ENCODE measurements at places on chromosomes 7 and 10.

- DNase-seq, result no peak
Measured at GRCh38 chr7:67821116-67821515, 824.5 kb downstream of the TYW1 start.

DNA sequence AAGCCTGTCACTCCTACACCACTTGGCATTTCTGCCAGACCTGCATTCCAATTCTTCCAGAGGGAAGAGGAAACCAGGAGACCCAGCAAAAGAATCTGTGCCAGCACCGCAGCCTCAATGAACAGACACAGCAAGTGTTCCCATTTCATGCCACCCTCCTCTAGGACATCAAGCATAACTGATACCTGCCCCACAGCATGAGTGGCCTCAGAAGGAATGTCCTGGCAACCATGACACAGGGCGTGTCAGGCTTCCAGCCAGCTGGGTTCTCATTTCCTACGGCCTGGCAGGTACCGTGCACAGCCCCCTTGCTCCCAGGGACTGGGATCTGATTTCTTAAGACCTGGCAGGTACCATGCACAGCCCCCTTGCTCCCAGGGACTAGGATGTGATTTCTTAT is 7.8 kb downstream of the MAD1L1 start:
- no peak for DNase-seq

GRCh38 chr7:92714280-92714679 is 122.1 kb downstream of the CDK6 start:
- no peak for DNase-seq

- no peak for DNase-seq
Measured at GRCh38 chr10:45428611-45429510, 54.8 kb downstream of the ALOX5 start.

DNA sequence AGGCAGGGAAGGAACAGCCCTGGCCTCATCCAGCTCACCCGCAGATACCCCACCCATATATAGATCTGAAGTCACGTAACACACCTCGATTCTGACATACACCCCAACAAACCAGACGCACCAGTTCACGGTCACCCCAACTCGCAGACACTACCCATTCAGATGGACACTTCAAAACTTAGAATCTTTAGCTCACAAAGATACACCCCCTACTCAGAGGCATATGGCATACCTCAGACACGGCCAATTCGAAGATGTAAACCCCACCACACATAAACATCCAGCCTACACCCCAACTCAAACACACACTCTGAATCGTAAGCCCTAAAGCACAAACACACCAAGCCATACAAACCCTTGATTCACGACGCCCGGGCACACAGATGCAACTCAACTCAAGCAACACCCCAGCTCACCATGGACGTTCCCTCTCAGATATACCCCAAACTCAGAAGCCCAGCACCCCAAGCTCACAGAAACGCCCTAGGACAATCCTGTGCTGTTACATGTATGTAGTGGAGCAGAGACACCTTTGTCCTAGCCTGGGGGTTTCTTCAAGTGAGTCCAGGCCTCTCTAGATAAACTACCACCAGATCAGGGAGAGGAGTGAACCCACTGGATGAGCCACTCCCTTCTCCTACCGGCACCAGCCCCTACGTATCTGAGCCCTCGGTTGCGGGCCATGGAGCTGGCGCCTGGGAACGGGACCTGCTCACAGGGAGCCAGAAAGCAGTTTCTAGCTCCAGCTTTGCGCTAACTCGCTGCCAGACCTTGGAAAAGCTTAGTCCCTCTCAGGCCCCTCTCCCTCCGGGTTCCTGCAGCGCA is 8.8 kb downstream of the PSD start:
- no peak for DNase-seq

- no peak for DNase-seq
Measured at GRCh38 chr10:125296598-125296997, 136.2 kb upstream of the CTBP2 start.

- DNase-seq, result no peak
Measured at GRCh38 chr10:112919721-112920120, 30.3 kb upstream of the TCF7L2 start.

DNA sequence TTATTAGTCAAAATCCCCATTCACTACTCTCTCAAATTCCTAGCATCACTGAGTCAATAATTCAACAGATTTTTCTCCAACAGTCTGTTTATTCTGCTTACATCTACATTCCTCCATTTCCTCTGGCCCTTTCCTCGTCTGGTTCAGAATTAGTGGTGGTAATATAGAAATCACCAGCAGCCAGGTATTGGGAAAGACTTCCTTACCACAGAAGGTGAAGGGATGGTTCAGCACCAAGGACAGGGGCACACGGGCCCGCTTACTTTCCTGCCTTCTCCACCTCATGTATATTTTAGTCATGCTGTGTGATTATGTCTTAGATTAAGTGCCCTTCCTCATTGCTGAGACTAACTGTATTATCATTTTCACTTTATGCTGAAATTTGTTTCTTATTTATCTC is 70.4 kb upstream of the APBB1IP start:
- peak; percentile 13 for DNase-seq

DNA sequence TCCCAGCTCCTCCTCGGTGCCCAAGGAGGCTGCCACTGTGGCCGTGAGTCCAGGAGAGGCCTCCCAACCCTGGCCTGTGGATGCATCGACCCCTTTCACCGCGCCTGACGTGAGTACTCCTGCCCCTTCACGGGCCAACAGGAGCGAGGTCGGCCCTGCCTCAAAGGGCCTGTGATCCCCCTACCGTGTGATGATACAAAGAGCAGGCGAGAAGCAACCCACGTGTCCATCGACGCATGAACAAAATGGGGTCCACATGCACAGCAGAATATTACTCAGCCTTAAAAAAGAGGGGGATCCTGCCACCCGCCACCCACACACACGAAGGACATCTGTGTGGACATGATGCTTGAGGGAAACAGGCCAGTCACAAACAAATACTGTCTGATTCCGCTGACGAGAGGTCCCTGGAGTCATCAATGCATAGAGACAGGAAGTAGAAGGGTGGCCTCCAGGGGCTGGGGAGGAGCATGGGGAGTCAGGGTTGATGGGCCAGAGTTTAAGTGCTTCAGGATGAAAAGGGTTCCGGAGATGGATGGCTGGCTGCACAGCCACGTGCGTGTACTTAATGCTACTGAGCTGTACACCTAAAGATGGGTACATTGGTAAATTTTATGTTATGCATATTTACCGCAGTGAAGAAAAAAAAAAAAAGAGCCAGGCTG is 151.9 kb downstream of the PRKAG2 start:
- DNase-seq, result no peak

- no peak for DNase-seq
Measured at GRCh38 chr7:157267956-157268355, 68.8 kb upstream of the DNAJB6 start.

DNA sequence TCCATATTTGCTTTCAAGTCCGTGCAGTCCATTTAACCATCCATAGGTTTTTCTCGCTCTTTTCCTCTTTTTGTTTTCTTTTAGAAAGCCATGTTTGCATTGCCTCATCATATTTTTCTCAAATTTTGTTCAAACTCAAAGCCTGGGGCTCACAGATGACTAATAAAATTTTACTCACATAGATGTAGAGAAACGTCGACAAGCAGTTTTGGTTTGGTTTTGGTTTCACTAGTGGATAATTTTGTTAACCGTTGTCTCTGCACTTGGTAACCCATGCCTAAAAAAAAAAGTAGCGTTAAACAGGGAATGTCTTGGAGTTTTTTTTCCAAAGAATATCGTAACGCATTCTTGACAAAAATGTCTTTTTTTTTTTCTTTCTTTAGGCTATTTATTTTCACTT is 344.2 kb upstream of the GALNT17 start:
- DNase-seq, result no peak

DNA sequence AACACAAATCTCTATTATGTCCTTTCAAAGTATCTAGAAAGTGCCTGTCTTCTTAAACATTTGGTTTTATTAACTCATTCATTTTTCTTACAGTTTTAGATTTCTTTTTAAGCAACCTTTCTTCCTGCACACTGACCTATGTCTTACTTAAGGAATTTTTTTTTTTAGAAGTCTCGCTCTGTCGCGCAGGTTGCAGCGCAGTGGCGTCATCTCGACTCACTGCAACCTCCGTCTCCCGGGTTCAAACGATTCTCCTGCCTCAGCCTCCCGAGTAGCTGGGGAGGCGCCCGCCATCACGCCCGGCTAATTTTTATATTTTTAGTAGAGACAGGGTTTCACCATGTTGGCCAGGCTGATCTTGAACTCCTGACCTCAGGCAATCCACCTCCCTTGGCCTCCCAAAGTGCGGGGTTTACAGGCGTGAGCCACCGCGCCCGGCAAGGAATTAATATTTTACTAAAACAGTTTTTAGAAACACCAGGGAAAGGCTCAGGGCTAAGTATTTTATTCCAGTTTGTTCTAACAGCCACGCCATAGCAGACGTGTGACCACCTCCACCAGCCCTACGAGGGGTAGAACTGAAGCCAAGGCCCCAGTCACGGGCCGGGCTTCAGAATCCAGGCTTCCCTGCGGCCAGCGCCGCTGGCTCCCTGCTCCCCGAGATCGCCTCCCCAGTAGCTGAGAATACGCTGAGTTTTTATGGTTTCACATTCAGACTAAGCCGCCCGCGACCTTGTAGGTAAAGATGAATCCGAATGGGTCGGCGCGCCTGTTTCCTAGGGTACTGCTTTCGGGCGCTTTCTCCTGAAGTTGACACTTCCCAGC is 941 bp upstream of the LUC7L2 start:
- peak; percentile 23 for DNase-seq

DNA sequence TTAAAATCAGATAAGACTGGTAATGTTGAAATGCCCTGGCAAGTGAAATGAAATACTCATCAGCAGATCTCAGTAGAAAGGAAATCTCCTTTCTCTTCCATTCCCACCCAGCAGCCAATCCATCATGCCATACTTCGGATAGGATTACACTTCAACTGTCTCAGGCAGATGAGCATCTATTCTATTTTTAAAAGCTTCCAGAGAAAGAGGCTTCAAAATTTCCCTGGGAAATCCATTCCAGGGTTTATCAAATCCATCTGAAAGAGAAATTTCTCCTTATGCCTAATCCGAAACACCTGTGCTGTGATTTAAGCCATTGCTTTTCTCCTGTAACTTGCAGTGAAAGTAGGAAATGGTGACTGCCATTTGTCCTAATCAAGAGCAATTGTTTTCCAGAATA is 60.4 kb upstream of the RAPGEF5 start:
- DNase-seq, result no peak

DNA sequence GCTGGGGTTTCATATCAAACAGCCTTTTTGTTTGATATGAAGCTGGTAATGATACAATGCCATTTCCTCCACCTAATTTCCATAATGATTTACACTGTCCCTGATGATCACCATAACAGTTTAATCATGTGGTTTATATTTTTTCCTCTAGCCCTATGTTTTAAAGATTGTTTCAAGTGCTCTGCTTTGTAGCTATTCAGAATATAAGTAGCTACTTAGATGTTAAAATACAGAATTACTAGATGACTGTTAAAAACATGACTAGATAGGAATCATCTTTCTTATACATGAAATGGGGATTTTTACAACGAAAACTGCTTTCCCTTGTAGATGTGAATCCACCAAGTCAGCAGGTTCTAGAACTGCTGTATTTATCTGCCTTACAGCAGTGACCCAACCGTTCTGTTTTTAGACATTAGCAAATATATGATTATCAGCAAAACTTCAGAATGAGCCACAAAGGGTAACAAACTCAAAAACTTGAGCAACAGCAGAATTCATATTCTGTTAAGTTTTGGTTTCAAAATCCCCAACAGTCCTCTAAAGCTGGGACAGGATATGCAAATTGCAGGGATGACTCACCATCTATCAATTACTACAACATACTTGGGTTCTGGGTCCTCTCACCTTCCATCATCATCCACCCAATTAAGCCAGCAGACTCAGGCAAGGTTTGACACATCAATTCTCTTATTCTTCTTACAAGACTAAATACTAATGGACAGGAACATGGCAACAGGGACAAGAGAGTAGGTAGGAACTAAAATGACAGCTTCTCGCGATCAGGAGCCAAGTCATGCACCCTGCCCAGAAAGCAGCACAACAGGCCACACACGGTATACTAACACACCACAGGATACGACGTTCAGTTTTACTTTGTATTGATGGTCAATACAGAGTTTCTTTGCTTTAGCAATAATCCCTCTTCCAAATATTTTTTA is 83.9 kb downstream of the PIP4K2A start:
- DNase-seq, result no peak

DNA sequence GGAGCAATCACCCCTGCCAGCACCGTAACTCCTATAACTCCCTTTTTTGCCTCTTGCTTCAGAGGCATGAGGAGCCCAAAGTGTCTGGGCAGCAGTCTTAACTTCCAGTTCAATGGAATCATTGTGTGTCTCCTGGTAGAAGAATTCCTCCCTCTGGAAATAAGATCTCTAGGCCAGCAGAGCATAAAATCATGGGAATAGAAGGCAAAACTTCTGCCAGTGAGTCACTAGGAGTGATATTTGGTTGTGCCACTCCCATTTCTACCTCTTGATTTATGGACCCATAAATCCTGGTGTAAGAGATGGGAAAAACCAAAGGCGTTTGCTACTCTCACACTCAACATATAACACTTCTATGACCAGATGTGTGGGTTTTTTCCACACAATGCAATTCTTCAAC is 104.9 kb upstream of the FAM180A start:
- DNase-seq, result no peak

DNA sequence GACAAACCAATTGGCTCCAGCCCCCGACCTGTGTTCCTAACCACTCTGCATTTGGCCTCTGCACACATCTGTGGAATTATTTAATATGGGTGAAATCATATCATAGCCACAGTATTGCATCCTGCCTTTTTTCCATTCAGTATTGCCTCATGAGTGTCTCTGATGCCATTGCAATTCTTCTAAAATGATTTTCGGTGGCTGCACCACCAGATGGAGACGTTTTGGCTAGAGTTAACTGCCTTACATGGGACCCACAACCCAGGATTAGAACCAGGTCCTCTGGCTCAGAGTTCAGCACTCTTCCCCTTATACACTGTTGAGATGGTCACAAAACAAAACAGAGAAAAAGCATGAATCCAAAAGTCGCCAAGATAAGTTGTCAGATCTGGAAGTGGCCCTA is 180.8 kb downstream of the EMX2 start:
- no peak for DNase-seq

GRCh38 chr7:101164071-101164840 is 1.1 kb downstream of the VGF start:
- no peak for DNase-seq

DNA sequence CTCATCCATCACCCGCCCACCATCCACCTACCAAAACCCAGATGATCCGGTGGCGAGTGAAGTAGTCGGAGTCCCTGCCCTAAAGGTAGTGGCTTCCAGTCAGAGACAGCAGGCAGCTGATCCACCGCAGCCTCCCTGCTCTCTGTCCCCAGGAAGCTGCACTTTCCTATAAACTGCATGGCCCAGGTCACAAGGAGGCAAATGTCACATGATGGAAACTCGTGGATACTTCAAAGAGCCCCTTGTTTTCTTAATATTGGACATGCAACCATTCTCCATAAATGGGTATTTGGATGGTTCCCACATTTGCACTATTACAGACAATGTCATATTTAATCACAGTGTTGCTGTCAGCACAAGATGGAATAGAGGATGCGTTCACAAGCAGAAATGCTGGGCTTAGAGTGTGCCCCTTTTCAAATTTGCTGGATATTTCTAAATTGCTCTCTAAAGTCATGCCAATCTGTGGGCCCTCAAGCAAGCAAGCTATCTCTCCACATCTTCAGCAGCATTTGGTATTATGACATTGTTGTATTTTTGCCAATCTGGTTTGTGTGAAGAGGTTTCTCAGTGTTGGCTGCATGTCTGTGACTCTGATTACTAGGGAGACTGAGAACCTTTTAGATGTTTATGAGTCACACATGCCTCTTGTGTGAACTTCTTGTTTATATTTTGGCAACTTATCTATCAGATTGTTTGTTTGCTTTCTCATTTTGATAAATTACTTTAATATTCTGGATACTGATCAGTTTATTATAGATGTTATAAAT is 822.0 kb downstream of the TNS3 start:
- no peak for DNase-seq
